ENCODE measurements at places on chromosomes 2 and 18. TPM values are rescaled to one million over a fixed set of nuclear protein-coding genes. Genes with fewer than 3 reads are reported as not detected.

DNA sequence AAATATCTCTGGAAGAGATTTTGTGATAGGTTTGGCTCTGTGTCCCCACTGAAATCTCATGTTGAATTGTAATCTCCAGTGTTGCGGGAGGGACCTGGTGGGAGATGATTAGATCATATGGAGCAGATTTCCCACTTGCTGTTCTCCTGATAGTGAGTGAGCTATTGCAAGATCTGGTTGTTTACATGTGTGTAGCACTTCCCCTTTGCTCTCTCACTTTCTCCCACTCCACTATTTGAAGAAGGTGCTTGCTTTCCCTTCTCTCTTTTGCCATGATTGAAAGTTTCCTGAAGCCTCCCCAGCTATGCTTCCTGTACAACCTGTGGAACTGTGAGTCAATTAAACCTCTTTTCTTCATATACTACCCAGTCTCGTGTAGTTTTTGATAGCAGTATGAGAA, 97.0 kb upstream of the FN1 start:
- no peak for DNase-seq

DNA sequence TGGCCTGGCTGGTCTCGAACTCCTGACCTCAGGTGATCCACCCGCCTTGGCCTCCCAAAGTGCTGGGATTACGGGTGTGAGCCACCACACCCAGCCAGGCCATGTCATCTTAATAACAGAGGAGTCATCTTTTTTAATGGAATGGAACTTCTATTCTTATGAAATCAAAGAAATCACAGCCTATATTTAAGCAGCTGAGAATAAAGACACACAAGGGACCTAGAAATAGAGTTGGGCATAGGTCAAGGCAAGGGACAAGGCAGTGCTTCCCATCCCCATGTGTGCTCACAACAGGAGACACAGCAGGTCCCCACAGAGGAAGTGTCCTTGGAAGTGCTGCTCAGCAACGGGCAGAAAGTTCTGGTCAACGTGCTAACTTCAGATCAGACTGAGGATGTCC, 3.2 kb downstream of the SNX17 start:
- no peak for DNase-seq

DNA sequence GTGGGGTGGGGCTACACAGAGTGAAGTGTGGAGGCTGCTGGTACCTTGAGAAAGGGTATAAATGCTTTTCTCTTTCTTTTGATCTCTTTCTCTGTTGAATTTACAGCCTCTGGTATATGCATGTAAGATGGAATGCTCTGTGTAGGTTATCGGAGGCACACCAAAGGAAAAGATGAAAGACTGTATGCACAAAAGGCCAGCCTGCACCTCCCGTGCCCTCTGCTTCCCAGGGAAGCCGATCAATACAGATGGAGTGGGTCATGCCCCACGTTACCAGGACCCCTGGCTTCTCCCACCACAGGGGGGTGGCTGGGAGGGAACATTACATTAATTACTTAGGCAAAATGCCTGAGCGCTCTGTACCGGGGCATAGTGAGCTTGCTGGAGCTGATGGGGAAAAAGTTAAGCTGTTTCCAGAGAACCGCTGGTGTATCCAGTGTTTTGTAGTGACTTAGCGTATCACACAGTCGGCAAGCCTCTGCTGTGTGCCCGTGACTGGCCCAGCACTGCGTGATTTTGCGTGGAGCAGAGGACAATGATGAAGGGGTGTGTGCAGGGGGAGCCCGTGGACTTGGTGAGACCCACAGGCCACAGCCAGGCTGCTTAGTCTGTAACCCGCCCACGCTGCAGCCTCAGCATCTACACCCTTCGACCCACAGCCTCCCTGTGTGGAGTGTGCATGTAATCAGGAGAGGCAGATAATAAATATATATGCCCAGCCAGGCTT, 8.0 kb downstream of the ALLC start:
- no peak for DNase-seq

DNA sequence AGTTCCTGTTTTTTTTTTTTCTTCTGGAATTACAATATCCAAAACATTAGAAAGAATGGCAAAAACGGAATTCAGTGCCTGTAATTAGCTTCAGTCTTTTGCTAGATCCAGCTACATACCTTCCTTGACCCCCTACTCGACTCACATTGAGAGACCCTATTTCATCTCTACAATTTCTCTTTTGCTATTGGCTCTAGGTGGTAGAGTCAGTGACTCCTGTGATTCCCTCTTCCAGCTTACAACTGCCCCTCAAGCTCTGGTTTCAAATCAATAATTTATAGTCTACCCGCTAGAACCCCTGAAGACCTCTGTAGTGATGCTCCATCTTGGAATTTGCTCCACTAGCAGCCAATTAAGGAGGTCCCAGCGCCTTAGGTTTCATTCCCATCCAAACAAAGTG, 125.8 kb downstream of the TMEFF2 start:
- no peak for DNase-seq

DNA sequence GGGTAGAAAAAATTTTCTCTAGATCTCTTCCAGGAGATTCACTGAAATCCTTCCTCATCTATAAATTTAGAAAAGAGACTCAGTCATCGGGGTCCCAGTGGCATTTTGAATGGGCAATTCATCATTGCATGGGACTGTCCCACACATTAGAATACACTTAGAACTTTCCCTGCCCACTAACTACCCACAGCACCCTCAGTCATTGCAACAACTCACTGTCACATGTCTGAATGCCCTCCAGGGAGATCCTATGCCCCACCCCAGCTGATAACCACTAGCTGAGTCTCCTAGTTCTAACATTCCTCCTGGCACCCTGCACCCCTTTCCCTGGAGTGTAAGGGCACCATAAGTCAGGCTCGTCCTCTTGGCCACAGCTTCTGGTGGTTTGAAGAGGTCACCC, 89.6 kb downstream of the INSIG2 start:
- no peak for DNase-seq

- DNase-seq: no peak
These were observed 9.8 kb downstream of the WDR43 start for GRCh38 chr2:28904295-28904694.

GRCh38 chr18:58671632-58672564, 633 bp downstream of the MALT1 start:
- DNase-seq: no peak

- no peak for DNase-seq
These were observed 4.6 kb downstream of the DPP4 start for GRCh38 chr2:162069267-162069903.

The ABCG5 gene
- 0.08 TPM for polyA plus RNA-seq
